Hematopoietic multipotent progenitor cell treated with erythropoietin and hydrocortisone succinate and interleukin-3 and kit ligand, for 17 days (in vitro differentiated cells): ENCODE measurements at places on chromosomes 5 and 9.

GRCh38 chr9:80875947-80876346, 813.4 kb downstream of the TLE1 start:
- DNase-seq = no peak

DNA sequence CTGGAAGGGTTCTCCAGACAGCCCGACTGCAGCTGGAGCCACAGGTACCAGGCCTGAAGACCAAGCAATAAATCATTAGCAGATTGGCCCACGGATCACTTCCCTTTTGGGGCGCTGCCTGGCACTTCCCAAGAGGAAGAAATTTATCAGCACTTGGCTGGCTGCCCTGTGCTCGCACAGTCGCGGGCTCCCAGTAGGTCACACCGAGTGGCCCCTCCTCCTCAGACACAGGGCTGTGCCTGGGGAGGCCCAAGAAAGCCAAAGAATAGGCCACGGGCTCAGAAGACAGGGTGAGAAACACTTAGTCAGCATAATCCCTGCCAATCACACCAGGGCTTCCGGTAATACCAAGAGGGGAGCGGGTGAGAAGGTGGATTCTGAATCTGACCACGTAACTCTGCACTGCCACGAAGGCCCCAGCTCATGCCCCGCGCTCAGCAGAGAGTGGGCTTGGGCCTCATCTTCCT, 115.7 kb upstream of the MSX2 start:
- DNase-seq = no peak

DNA sequence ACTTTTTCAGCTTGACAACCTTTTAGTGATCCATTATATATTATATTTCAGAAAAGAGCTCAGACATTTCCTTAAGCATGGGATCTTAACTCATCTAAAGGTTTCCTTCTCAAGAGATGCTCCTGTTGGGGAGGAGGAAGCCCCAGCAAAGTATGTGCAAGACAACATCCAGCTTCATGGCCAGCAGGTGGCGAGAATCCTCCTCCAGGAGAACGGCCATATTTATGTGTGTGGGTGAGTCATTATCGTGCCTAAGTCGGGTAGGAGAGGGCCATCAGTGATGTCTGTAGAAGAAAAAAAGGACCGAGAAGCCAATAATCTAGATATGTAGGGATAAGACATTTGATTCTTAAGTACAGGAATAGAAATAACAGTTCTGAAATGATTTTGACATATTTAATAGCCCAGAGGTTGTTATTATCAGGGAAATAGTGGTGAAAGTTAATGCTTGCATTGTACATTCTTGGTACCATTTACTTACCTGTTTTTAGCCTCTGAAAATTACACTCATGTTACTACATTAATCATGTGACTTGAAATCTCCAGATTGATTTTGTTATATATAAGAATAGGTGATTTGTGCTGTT, 28.2 kb downstream of the MTRR start:
- DNase-seq = peak; percentile 27

GRCh38 chr9:121783521-121784507, 132.4 kb downstream of the DAB2IP start:
- DNase-seq = no peak

DNA sequence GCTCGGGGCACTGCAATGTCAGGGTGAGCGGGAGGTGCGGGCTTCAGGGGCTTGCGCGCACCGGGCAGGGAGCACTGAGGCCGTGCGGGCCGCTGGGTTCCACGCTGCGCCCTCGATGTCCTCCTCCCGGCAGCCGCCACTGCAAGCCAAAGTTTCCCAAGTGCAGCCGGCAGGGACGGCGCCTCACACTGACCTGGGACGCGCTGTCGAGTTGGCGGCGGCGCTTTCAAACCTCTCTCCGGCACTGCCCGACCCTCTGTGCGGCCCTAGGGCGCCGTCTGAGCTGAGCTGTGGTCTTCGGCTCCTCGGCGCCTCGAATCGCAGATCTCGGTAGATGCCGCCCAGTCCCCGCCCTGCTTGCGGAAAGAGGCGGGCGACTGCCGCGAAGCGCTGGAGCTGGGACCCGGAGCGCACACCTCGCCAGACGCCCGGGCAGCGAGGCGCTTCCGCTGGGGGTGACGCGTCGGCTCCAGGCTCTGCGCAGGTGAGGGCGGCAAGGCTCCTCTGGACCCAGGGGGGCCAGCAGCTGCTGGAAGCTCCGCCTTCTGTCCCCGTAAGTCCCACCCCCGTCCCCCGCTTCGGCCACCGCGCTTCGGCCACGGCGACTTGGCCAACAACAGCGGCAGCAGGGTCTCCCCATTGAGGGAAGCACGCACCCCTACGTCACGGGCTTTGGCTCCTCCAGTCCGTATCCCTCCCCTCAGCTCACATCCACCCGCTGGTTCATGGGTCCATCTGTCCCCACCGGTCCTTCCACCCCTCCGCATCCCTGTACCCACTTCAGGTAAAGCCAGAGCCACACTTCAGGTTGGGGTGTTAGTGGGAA, at the start of gene ANKRD34B:
Gene ANKRD34B (minus strand): TSS at position 320 of the 826 bp plus-strand sequence. CDS start 10,261 bp downstream, outside the sequence.
- no peak for DNase-seq

GRCh38 chr5:7629561-7629960, 221.4 kb downstream of the CFAP90 start:
- DNase-seq = no peak

- no peak for DNase-seq
Measured at GRCh38 chr9:35135988-35136387, 20.3 kb upstream of the ATOSB start.

- DNase-seq = no peak
Measured at GRCh38 chr5:94422812-94423211, 195.6 kb downstream of the KIAA0825 start.

- no peak for DNase-seq
Measured at GRCh38 chr5:141919218-141920119, 4.2 kb upstream of the DELE1 start.

DNA sequence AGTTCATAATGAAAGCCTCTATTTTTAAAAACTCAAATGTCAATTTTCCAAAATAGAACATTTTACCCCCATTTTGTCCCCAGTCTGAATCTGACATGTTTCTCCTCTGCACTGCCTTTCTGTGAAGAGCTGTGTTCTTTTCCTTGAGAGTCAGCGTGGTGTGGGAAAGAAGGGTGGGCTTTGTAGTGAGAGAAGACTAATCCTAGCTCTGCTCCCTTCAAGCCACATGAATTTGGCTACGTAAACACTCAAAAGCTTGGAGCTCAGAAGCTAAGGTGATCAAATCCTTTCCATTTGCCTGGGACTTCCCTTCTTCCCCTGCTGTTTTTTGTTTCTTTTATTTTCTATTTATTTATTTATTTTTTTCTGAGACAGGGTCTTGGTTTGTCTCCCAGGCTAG, 598.5 kb downstream of the TLR4 start:
- DNase-seq = no peak

DNA sequence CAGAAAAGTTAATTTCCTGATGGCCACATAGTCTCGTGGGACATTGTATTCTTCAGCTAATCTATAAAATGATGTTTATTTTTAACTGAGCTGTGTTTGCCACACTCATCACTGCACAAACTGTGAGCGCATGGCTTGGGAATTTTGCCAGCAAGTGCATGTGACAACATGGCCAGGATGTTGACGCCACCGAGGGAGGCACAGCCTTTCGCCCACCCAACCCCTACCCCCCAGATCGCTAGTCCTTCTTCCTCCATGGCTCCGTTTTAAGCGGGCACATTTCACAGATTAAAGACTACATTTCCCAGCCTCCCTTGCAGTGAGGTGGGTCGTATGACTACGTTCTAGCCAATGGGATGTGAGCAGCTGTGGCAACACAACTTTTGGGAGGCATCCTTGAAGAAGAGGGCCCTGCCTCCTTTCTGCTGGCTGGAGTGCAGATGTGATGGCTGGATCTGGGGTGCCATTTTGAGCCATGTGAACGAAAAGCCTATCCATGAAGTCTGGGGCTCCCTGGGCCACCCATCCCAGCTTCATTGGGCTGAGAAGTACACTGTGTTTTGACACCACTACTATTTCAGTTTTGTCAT, 7.9 kb downstream of the NRARP start:
- DNase-seq = no peak

DNA sequence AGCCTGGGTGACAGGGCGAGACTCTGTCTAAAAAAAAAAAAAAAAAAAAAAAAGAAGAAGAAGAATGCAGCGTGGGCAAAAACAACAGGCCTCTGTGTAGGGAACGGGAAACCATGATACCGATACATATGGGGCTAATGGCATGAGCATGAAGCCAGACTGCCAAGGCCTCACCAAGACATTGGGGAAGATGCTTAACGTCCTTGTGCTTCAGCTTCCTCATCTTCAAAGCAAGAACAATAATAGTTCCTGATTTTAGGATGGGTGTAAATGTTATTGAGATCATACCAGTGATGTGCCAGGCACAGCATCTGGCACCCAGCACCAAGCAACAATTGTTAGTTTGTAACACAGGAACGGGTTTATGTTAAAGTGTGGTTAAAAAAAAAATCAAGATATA, 51.4 kb downstream of the NEURL1B start:
- no peak for DNase-seq

- no peak for DNase-seq
Measured at GRCh38 chr5:175810457-175810856, 60.9 kb upstream of the CPLX2 start.

GRCh38 chr9:27329291-27329690, 32.3 kb upstream of the EQTN start:
- no peak for DNase-seq

GRCh38 chr5:65066387-65067146, 297.8 kb downstream of the CWC27 start:
- no peak for DNase-seq

DNA sequence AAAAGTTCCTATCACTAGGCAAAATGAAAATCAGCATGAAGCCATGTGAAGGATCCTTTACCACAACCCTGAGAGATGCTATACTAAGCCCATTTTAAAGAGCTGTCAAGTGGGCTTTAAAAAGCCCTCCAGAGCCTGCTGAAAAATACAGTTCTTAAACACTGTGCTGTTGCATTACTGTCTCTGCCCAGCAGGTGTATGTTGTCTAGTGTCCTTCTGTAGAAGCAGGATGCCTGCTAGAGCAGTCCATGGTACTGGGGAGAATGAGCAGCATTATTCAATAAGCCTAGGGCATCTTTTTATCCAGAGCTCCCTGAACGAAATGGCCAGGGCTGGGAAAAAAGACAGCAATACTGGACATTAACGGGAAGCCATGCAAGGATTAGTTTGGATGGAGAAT, 126.2 kb upstream of the PLCXD3 start:
- no peak for DNase-seq

GRCh38 chr5:71706906-71707305, 12.2 kb upstream of the CARTPT start:
- no peak for DNase-seq

GRCh38 chr9:16960084-16960483, 89.6 kb upstream of the BNC2 start:
- no peak for DNase-seq

GRCh38 chr9:111896942-111897600, 457 bp downstream of the UGCG start:
- peak; percentile 34 for DNase-seq

DNA sequence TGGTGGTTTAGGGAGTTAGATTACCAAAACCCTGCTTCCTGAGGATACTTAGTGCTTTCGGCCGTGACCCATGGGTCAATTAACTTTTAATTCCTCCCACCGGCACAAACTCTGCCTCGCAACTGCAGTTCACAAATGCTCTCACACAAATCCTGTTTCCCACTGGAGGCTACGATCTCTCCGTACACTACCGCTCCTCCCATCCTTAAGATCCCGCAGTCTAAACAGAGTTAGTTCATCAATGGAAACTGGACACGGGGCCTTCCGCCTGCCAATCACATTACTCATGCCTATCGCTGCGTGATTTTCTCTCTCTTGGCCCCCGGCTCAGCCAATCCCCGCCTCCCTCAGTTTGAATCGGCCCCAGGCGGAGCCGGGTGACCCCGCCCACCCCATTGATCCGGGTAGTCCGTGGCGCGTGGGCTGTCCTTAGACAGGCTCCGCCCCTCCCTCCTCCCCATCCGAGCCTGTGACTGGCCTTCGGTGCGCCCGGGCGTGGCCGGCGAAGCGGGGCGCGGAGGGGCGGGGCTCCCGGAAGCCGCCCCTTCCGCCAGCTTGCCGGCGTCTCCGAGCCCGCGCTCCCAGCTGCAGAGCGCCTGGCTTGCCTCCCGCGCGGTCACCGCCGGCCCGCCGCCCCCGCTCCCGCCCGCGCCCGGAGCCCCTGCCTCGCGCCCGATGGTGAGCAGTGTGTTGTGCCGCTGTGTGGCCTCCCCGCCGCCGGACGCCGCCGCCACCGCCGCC, at the start of gene SLC25A25:
Gene SLC25A25 (plus strand): TSS at position 588 of the 741 bp plus-strand sequence. CDS start 88 bp downstream, at position 676.
- DNase-seq = peak; percentile 99

DNA sequence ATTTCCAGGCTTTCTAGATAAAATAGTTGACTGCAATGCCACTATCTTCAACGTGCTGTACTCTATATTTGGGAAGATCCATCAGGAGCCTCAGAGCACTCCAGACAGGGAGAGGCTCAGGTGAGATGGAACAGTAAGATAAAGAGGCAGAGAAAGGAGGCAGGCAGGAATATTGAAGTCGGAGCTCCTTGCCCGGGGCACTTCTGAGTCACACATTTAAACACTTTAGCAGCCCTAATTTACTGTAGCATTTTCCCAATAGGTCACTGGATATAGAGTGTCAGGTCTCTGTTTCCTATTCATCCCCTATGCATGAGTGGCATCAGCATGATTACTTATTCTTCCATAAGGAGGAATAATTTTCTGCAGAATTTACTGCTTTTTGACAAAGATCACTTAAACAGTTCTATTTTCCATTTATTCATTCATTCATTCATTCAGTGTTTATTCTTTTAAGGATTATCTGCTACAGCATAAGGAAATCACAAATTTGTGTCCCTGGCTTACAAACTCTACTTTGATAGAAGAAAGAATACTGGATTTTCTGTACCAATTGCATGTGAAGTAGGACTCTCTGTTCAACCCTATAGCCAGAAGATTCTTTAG, 170.7 kb downstream of the MAPKAP1 start:
- no peak for DNase-seq

DNA sequence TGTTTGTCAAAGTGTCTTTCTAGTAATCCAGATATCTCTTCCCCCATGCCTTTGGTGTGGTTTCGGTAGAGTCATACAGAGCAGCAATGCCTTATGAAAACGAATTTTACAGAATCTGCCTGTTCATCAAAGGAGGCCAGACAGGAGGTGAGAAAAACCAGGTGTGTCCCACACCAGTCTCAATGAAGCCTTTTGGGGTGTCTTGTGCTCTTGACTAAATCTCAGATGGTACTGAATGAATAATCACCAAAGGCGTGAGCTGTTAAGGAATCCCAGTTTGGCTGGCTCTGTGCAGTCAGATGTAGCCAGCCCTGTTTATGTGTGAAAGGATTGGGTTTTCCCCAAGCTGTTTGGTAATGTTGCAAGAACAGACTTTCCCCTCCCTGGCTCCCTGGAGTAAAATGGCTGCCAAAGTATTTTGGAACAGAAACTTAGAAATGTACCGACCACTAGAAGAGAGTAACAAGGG, 70.8 kb upstream of the CDKN2B start:
- no peak for DNase-seq
